ENCODE measurements at places on chromosomes 7 and 10. TPM values are rescaled to one million over a fixed set of nuclear protein-coding genes. Genes with fewer than 3 reads are reported as not detected.

HOXA13 gene
- not detected for total RNA-seq

EIF3B gene
- total RNA-seq, result 117 TPM

CPA2 gene
- not detected for total RNA-seq

GRM8 gene
- not detected for total RNA-seq

SEMA3A gene
- 11.4 TPM for total RNA-seq

GRCh38 chr7:36217961-36218284 lies 64.9 kb downstream of the EEPD1 start:
- DNase-seq, result no peak

GRCh38 chr10:88149906-88150305 lies 286.5 kb downstream of the PTEN start:
- no peak for DNase-seq

- no peak for DNase-seq
Measured at GRCh38 chr10:129258283-129258923, 208.6 kb upstream of the MGMT start.

DNA sequence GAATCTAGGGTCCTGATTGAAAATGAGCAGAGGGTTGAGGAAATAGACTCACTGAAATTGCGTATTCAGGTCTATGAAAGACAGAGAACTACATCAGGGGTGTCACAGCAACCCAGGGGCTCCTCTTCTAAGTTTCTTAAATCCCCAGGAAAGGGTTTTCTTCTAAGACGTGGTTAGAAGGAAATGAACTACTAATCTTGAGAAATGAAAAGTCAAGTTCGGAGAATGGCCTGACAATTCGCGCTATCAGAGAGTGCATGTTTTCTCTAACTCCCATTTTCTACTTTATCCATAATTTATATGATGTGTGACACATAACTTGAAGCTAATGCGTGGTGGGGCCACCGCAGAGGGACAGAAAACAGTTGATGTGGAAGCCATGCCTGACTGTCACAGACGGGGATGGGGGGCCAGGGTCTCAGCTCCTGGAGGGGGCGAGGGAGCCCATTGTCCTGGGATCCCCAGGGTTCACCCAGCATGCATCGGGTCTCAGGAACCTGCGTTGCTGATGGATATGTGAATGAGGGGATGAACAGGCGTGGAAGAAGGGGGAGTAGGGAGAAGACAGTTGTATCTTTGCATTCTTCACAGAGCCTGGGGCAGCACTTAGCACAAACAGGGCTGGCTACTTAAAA lies 86.3 kb downstream of the PTPRE start:
- DNase-seq, result no peak

GRCh38 chr7:150389532-150389816 lies 10.3 kb downstream of the ZNF775 start:
- no peak for DNase-seq

DNA sequence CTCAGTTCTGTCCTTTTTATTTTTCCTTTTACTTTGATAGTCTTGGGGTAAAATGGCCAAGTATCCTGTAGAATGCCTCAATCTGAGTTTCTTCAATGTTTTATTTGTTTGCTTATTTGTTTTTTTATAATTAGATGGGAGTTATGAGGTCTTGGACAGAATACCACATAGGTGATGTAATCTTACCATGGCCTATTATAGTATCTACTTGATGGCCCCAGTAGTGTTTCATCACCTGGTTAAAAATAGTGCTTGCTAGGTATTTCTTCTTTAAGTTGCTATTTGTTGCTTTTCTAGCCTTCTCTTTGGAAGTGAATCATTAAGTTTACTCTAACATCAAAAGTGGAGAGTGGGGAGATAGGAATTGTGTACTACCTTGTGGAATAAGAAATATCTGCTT lies 1020.0 kb upstream of the KCND2 start:
- no peak for DNase-seq

DNA sequence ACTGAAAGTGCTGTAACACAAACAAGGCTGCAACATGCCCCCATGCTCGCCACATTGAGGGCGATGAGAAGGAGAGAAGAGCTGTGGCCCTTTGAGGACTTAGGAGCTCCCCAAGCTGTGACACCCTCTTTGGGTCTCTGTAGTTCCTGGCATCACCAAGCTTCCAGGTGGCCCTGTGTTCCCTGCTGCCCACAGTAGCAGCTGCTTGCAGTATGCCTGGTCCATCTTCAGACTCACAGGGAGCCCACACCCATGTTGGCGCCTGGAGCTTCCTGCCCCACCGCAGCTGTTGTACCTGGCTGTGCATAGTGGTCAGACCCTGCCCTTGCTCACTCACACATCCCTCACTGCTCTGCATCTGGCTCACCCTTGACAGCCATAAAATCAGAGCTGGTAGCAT lies 401.2 kb upstream of the NRG3 start:
- no peak for DNase-seq

Measured in omental fat pad (tissue), 4 donors.